GM23338 (cell line): ENCODE measurements at places on chromosomes 12 and 14. TPM values are rescaled to one million over a fixed set of nuclear protein-coding genes. Genes with fewer than 3 reads are reported as not detected.

RTN1 gene
- 3.7 and 4.3 TPM in 2 replicates for total RNA-seq

DNA sequence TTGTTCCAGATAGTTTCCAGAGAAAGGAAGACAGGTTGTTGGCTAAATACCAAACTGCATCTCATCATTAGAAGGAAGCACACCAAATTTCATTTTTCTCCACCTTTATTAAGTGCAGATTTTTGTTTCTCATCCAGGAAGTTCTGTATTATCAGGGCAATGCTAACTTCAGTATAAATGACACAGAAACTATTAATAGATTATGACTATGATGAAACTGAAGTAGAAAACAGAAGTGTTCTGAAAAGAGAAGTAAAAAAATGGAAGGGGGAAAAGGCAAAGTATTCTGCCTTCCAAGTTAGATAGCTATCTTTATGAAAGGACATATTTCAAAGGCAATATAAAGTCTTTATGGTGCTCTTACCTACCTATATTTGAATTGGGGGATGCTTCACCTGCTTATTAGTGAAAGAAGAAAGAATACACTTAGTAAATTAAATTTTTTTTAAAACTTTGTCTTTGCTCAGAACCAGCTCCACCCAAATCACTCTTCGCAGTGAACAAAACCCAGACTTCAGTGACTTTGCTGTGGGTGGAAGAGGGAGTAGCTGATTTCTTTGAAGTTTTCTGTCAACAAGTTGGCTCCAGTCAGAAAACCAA lies 223.9 kb downstream of the PTPRO start:
- DNase-seq, result no peak

GRCh38 chr12:124433147-124433874 lies 134.1 kb downstream of the NCOR2 start:
- no peak for DNase-seq

GRCh38 chr14:36553656-36554260 lies 28.7 kb downstream of the NKX2-8 start:
- DNase-seq, result peak; percentile 77

DNA sequence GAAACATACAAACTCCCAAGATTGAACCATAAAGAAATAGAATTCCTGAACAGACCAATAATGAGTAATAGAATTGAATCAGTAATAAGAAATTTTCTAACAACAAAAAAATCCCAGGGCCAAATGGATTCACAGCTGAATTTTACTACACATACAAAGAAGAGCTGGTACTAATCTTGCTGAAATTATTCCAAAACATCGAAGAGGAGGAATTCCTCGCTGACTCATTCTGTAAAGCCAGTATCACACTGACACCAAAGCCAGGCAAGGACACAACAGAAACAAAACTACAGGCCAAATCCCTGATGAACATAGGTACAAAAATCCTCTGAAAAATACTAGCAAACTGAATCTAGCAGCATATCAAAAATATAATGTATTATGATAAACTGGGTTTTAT lies 367.8 kb upstream of the CLEC14A start:
- DNase-seq, result no peak
